ENCODE measurements at places on chromosomes 3 and 15.

DNA sequence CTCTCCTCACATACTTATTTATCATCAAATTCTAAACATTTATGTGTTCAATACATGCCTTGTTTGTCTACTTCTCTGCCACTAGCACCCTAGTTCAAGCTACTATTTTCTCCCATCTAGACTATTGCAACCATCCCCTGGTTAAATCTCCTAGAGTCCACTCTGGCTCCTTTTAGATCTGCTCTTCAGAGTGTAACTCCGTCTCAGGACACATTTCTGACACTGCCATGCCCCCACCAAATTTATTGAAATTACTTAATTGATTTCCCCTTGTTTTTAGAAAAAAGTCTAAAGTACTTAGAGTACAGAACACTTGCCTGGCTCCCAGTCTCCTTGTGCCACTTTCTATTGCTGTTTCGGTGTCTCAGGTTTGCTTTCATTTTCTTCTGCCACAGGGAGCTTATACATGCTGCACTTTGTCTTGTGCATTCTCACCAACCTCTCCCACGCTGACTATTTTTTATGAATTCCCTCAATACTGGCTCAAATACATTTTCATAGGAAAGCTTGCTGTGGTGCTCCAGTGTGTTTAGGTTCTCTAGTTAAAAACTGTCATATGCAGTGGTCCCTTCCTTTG is 792.3 kb downstream of the DIPK2A start:
- DNase-seq, result no peak

- DNase-seq, result no peak
These were observed 143.8 kb downstream of the ERC2 start for GRCh38 chr3:56324473-56324872.

GRCh38 chr3:187490366-187490765 is 122.2 kb downstream of the RTP4 start:
- DNase-seq, result no peak

DNA sequence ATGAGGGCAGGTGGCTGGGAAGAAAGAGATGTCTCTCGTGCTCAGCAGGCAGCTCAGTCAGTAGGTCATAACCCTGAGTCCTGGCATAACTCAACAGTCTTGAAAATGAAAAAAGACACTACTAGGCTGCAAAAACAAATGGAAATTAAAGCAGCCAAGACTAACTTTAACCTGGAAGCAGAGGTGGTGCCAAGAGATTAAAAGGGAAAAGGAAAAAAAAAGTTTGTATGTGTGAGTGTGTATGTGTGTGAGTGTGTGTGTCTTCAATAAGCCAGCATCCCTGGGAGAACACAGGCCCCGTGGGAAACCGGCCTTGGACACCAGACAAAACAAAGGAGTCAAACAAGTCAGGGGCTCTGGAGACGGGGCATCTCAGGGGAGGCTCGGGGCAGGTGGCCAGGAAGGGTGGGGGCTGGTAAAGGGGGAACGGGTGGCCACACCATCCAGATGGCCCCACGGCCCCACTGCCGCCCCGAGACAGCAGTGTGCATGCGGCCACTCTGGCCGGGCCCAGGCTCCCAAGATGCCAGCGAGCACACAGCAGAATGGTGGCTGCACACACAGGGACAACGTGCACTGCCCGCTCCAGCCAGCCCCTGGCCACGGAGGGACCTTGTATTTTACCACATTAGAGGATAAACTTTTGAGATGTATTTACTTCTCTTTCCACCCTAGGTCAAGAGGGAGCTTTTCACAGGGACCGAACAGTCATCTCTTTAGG is 23.8 kb downstream of the CYFIP1 start:
- DNase-seq, result no peak

DNA sequence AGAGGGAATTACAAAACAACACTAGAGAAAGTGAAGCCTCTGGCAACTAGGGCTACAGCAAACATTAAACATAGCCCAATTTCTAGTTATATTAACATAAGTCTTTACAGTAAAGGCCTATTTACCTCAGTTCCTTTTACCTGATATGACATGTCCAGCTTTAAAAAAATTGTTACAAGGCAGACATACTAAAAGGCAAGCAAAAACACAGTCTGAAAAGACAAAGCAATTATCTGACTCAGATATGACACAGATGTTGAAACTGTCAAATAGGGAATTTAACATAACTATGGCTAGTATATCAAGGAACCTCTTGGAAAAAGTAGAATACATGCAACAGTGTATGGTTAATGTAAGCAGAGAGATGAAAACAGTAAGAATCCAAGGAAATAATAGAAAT is 238.6 kb downstream of the RAP2B start:
- no peak for DNase-seq

GRCh38 chr3:154842536-154842935 is 237.6 kb upstream of the MME start:
- DNase-seq, result no peak

DNA sequence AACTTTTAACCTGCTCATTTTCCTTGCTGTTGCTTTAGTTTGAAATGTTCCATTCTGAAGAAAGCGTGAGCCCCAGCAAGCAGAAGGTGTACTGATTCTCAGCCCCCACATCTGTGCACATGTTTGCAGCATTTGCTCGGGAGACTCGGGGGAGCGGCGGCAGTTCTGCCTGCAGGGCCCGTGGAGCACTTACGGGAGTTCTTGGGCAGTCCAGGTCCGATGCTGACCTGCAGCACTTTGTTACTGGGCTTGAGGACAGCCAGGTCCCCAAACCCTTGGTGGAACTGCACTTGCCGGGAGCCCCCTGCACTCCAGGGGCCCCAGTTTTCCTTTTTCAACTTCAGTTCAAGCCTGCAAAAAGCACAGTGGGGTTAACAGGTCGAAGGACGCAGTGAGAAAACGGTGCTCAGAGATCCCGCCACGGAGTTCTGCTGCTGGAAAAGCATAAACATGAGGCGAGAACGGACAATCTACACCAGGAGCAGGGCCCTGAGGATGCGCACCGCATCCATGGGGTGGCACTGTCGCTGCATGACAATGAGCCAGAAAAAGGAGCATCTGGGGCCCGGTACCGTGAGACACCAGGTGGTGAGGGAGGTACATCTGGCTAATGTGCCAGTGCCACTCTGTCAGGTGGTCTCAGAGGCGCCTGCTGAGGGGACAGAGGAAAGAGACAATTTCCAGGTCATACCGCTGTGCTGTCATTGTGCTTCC is 45.6 kb upstream of the LDHAL6B start:
- DNase-seq, result no peak

DNA sequence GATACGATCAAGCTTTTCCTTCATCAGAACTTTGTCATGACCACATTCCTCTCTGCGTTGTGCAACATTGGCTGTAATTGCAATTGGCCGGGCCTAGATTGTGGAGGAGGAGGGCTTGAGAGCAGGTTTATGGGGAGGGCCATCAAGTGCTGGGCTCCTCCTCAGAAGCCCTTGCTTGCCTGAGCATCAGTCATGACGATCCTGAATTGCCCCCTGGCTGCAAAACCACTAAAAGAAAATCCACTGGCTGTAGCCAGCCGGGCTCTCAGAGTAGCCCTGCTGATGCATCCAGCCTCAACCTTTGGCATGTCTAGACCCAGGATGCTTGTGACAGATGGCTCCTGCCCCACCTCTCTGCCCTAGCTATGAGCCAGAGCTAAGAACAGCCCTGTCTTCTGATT is 13.4 kb upstream of the TRH start:
- no peak for DNase-seq

- DNase-seq, result no peak
These were observed 26.7 kb upstream of the TMEM158 start for GRCh38 chr3:45252826-45253225.

GRCh38 chr3:119524931-119525662 is 26.8 kb downstream of the TIMMDC1 start:
- DNase-seq, result no peak

DNA sequence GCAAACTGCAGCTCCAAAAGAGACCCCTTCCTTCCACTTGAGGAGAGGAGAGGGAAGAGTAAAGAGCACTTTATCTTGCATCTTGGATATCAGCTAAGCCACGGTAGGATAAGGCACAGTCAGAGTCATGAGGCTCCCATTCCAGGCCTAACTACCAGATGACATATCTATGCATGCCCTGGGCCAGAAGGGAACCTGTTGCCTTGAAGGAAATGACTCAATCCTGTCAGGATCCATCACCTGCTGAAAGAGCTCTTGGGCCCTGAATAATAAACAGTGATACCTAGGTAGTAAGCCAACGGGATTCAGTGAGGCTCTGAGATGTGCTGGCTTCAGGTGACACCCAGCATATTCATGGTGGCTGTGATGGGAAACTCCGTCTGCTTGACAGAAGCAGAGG is 118.5 kb upstream of the EPHA3 start:
- no peak for DNase-seq

DNA sequence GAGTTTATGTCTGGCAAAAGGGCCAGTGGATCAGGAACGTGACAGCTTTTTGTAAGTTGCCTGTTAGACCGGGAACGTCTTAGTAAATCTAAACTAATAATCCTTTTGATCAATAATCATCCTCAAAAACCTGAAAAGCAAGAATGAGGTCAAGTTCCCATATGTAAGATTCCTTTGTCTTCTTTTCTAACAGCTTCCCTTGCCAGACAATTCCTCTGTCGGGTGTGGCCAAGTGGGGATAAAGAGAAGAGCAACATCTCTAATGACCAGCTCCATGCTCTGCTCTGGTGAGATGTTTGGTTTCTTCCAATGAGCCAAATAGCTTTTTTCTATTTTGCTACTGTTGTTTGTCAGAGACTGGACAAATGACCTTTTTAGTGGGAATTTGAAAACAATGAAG is 19.8 kb downstream of the FANCD2OS start:
- DNase-seq, result no peak

GRCh38 chr3:178352326-178353005 is 183.8 kb upstream of the KCNMB2 start:
- no peak for DNase-seq

- DNase-seq, result no peak
These were observed 11.2 kb upstream of the ATP13A3 start for GRCh38 chr3:194497799-194498575.

- DNase-seq, result no peak
These were observed 216.1 kb downstream of the MTHFS start for GRCh38 chr15:79680720-79681119.

GRCh38 chr15:48721061-48721810 is 75.7 kb upstream of the FBN1 start:
- DNase-seq, result no peak

DNA sequence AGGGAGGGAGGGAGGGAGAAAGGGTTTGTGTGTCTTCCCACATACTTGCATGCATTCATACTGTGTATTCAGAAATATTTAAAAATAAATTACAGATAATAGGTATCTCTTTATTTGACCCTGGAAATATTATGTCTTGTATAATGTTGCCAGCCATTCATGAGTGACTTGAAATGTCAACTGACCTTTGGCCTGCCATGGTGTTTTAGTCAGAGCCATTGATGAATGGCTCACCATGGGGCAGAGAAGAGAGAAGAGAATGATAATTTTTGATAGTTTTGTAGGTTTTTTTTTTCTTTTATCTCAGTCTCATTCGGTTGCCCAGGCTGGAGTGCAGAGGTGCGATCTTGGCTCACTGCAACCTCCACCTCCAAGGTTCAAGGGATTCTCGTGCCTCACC is 121.2 kb downstream of the ATG7 start:
- no peak for DNase-seq

GRCh38 chr3:128089135-128089534 is 34.5 kb downstream of the RUVBL1 start:
- DNase-seq, result peak; percentile 16

GRCh38 chr3:72100080-72100511 is 315.1 kb upstream of the PROK2 start:
- no peak for DNase-seq

DNA sequence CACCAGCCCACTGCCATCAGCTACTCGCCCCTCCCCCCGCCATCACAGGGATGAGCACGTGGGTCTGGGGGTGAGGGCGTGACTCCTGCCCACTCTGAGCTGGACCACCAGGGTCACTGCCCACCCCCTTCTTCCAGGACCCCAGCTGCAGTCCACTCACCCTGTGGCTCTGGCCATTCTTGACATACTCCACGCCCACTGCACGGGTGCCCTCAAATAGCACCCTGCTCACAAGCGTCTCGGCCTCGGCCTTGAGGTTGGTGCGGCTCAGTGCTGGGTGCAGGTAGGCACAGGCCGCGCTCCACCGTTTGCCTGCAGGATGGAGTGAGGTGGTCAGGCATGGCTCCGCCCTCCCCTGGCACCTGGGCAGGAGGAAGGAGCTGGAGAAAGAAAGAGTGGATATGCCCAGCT is 23.9 kb downstream of the CHDH start:
- no peak for DNase-seq

GRCh38 chr15:76140074-76140464 is 80.3 kb downstream of the TMEM266 start:
- no peak for DNase-seq

All from erythroblast (primary cell).